ENCODE measurements at places on chromosomes 12 and 14. TPM values are rescaled to one million over a fixed set of nuclear protein-coding genes. Genes with fewer than 3 reads are reported as not detected.

TSHR gene
- polyA plus RNA-seq: 0.78 TPM

GRCh38 chr12:26106347-26106746, 18.5 kb downstream of the BHLHE41 start:
- no peak for DNase-seq

- peak; percentile 34 for DNase-seq
Observed at GRCh38 chr12:79508622-79509021, 182.1 kb downstream of the PAWR start.

DNA sequence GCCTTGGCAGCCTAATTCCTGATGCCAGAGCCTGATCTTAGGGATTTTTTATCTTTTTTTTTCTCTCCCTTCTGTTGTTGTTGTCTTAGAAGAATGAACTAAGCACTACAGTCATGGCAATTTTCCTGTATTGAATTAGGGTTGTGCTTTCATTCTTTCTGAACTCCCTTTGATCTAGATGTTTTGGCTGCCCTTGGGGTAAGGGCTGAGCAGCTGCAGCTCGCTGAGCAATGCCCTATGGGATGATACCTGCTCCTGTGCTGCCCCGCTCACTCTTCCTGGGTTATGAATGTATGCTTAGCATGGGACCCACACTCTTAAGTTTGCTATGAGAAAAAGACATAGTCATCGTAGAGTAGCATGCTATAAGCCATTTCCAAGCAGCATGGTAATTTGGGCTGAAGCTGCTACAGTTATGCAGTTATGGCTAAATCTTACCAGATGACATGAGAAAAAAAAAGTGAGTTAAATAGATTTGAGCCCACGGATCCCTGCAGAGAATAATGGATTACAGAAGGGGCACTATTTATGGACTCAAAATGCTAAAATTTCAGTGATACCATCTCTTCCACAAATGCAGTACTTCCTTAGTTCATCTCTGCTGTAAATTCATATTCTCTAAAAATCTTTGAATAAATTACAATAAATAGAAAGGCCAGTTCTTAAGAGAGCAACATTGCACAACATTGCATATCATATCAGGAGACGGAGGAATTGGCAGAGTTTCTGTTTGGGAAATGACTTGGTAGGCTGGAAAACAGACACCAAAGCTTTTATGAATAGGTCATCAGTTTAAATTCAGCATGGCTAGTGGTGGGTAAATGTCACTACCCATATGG, 79.2 kb upstream of the PTHLH start:
- no peak for DNase-seq

DNA sequence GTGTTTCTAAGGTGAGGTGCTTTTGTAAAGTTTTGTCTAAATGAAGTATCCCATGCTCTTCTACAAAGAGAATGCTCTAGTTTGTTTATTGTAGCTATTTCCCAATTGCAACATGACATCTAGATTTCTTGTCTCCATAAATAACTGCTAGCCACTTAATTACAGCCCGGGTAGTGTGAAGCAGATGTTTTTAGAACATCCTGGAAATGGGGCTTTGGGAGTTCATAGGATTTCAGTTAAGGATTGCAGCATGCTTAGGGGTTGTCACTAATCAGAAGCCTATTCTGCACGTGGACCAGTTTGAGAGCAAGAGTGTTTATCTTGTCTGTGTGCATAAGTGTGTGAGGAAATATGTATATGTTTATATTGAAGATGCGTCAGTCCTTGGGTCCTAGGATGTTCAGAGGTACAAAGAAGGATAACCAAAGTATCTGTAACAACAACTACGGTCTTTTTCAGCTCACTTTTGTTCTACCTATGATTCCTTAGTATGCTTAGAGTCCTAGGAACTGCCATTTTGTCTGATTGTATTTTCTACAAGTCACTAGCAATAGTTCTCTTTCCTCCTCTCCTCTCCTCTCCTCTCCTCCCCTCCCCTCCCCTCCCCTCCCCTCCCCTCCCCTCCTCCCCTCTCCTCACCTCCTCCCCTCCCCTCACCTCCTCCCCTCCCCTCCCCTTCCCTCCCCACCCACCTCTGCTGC, 135.3 kb downstream of the ACSS3 start:
- no peak for DNase-seq

GRCh38 chr12:115450017-115450416, 766.0 kb upstream of the TBX3 start:
- DNase-seq: peak; percentile 35

DNA sequence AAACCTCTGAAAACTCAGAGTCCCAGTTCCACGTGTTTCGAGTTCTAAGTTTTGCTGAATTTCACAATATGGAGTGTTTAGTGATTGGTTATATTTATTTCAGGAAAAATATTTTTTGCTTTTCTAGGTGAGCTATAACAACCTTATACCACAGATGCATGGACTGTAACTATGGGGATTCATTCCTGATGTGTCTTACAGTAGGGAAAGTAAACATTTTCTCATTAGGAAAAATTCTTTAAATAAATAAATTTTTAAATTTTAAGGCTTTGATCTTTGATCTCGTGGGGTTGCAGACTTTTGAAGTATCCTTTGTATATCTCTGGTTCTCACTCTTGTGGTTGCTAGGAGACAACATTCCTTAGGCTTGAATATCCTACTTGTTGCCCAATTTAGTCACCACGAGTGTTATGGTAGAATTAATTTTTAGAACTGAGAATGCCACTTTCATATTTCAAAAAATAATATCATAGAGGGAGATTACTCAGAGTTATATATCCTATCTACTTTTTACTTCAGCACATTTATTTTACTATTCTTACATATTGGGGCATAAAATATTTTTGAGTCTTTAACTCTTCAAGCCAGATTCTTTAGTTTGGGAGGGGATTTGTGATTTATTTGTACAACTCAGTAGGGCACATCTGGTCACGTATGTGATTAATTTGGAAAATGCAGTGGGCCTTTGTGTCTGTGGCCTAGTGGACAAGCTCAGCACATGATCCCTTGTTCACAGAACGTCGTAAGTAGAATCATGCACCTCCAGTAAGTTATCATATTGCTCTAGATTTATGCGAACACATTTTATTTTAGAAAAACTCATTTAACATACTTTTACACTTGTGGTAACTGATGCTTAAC, 224.0 kb downstream of the TTC6 start:
- peak; percentile 17 for DNase-seq

DNA sequence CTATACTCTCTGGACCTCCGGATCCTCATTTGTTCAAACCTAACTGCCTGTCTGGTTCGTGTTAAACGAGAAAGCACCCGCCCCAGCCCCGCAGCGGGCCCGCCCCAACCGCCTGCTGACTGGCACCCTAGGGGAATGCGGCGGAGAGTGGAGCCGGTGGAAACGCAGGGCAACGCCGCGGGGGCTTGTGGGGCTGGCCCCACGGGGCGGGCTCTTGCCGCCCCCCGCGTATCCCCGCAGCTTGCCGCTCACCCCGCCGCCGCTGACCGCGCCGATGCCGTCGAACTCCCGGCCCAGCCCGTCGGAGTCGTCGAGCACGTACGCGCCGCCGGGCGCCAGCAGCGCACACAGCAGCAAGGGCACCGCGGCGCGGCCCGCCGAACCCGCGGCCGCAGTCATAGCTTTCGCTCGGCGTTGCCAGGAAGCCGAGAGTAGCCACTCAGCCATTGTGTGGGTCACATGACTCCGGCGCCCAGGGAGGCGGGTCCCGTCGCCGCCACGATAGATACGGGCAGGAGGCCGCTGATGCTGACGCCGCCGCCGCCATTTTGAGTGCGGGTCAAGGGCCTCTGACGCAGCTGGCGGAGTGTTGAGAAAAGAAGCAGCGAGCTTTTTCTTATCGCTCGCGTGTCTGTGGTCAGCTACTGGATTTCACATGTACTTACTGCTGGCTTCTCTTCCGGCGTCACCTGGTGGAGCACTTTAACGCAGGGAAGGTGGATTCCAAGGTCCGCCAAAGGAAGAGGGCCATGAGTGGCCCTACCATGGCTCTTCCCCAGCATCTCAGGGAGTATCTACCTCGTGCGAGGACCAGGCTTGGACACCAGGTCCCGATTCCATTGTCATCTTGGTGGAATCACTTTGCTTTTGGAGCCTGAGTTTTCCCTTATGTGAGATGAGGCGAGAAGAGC, at the start of gene GALC:
GALC (minus strand) TSS at position 465 of the 911 bp plus-strand sequence; CDS start at position 447, 18 bp downstream.
- DNase-seq: peak; percentile 95

DNA sequence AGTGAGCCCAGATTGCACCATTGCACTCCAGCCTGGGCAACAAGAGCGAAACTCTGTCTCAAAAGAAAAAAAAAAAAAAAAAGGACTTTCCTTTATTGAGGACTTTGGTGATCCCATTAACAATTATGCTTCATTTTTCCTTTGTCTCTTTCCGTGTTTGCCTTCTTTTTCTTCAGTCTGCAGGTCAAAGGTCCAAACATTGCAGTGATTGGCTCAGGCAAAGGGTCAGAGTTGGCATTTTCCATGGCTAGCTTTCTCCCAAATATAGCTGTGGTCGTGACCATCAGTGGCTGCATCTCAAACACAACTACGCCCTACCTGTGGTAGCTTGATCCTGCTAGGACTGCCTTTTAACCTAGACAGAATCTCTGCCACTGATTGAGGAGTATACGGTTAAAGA, 7.0 kb upstream of the DNAL1 start:
- DNase-seq: no peak

- DNase-seq: no peak
Observed at GRCh38 chr12:1226951-1227350, 235.9 kb downstream of the ERC1 start.

- no peak for DNase-seq
Observed at GRCh38 chr12:19021646-19022045, 107.9 kb upstream of the PLEKHA5 start.

MAP3K9 gene
- 5.8 TPM for polyA plus RNA-seq
